ENCODE measurements at places on chromosomes 5 and 9.

DNA sequence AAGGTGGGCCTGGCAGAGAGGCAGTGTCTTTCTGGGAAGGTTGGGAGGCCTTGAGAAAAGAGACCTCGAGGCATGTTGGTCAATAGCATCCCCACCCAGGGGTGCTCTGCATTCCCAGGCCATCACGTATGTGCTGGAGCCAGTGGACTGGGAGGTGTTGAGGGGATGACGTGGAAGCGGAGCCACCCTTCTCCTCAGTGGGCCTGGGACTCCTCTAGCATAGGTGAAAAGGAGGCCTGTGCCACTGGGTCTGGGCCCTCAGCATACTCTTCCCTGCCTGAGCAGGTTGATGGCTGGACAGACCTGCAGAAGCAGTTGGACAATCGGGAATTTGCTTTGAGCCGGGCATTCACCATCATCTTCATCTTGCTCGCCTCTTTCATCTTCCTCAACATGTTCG lies 25.5 kb downstream of the PITX1 start:
- DNase-seq: no peak

DNA sequence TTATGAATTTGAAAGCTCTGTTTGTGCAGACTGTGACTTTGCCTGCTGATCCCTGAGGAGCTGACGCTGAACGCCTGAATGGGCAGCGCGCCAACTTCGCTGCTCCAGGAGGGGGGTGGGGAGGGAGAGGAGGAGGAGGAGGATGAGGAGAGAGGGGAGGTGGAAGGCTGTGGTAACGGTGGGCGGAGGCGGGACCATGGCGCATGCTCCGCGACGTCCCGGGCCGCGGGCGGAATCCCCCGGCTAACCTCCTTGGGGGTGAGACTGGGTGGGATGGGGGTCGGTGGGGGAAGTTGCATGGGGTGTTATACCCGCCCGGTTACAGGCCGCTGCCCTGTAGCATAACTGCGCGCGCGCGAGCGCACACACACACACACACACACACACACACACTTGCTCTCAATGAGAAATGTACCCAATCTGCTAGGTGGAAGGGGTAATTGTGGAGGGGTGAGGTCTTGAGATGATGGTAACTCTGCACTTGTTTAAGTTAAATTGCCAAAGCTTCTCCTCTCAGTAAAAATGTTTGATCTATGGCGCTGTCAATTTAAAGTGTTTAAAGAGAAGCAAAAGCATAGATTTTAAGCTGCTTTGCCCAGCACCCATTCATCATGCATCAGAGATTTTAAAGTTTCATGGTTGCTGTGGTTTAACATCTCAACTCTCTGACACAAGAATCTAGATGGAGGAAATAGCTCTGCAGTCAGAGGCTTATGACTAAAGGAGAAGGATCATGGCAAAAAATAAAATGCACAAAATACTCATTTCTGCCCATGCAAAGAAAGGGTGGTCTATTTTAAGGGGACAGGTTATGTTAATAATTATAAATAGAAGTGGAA lies 76.6 kb upstream of the TBCA start:
- no peak for DNase-seq

GRCh38 chr9:132301521-132301920 lies 53.3 kb downstream of the SETX start:
- DNase-seq: no peak

GRCh38 chr5:135651156-135651555 lies 72.4 kb upstream of the CXCL14 start:
- no peak for DNase-seq

- no peak for DNase-seq
These were observed 24.6 kb downstream of the CAMK2A start for GRCh38 chr5:150264667-150265603.

DNA sequence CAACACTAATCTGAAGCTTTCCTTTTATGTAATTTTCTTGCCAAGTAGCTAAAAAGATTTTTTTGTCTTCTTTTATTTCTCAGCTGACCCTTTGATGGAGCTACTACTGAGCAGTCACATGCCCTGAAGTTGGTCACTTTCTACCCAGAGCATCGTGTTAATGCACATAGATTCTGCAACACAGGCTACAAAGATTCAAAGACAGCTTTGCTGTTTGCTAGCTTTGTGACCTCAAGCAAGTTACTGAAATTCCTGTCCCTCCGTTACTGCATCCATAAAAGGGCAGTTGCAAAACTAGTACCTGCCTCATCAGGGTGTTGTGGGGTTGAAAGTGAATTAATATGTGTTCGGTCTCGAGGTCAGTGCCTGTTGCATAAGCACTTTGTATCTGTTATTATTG lies 179.9 kb downstream of the GAS1 start:
- no peak for DNase-seq

- DNase-seq: no peak
These were observed 85.8 kb downstream of the MRPS27 start for GRCh38 chr5:72234265-72234700.
